ENCODE measurements at places on chromosomes 3 and 15. TPM values are rescaled to one million over a fixed set of nuclear protein-coding genes. Genes with fewer than 3 reads are reported as not detected.

Gene CACNA2D2
- total RNA-seq = not detected

Gene SLC28A2
- not detected for total RNA-seq

Gene ECE2
- total RNA-seq = not detected

Gene ZCWPW2
- total RNA-seq = 0.38 TPM

Gene RETNLB
- total RNA-seq = not detected

Gene EBLN2
- 5.1 TPM for total RNA-seq

Gene CHRFAM7A
- 0.19 TPM for total RNA-seq

Gene POPDC2
- 0.56 TPM for total RNA-seq

Gene ACTC1
- total RNA-seq = not detected

Gene GUCA1C
- not detected for total RNA-seq

Gene ARPP21
- 6.5 TPM for total RNA-seq

Gene TRAIP
- 9.0 TPM for total RNA-seq

Gene BDH1
- total RNA-seq = 1.4 TPM

Gene CNTN3
- 0.96 TPM for total RNA-seq

Gene DLL4
- 0.28 TPM for total RNA-seq

Gene PLSCR2
- not detected for total RNA-seq

Gene SHC4
- 6.5 TPM for total RNA-seq

Gene FES
- total RNA-seq = 15.7 TPM

Gene ZPLD1
- 0.19 TPM for total RNA-seq

Gene CMC1
- total RNA-seq = 5.4 TPM

Gene CFAP161
- not detected for total RNA-seq

Gene CCDC13
- 0.19 TPM for total RNA-seq

Data from regular cardiac myocyte (primary cell).